ENCODE measurements at places on chromosomes 16 and 17.
A peak's percentile ranks its signal among the peaks of the same experiment; 100 is the strongest.

- DNase-seq: no peak
Observed at GRCh38 chr17:2736956-2737355, 12.5 kb downstream of the CCDC92B start.

- no peak for DNase-seq
Observed at GRCh38 chr16:31451681-31452351, 7.5 kb upstream of the ARMC5 start.

DNA sequence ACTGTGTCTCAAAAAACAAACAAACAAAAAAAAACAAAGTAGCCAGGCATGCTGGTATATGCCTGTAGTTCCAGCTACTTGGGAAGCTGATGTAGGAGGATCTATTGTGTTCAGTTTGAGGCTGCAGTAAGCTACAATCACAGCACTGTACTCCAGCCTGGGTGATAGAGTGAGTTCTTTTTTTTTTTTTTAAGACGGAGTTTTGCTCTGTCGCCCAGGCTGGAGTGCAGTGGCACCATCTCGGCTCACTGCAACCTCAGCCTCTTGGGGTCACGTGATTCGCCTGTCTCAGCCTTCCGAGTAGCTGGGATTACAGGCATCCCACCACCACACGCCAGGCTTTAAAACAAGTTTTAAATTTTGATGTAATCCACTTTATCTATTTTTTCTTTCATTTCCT, 80.2 kb upstream of the STAC2 start:
- no peak for DNase-seq

DNA sequence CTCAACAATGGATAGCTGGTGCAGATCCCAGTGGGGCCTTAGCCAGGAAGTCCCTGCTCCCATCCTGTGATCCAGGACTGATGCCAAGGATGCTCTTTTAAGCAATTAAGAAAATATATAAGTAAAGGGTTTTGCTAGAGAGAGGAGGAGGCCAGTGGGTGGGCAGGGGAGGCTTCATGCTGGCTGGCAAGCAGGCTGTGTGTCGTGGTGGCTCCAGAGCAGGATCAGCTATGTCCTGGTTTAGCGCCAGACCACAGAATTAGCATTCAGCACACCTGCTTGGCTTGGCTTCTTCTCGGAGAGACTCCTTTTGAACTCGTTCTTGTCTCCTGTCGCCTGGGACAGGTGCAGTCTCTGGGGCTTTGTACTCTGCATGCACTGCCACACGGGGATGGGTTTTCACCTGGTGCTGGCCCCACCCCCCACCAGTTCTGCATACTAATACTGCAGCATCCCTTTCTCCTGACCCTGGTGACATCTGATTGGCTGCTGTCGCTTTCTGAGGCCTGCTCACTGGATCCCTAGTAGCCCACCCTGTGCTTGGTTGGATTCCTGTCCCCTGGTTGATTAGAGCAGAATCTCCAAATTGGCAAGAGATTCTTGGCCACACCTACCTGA, 66.1 kb downstream of the PLD6 start:
- no peak for DNase-seq

DNA sequence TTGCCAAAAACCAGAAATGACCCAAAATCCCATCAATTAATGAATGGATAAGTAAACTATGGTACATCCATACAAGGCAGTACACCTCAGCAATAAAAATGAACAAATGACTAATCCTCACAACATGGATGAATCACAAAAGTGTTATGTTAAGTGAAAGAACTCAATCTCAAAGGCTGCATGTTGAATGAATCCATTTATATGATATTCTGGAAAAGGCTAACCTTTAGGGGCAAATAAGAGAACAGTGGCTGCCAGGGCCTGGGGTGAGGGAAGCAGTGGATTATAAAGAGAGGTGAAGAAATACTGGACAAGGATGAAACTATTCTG, 46.1 kb upstream of the MSI2 start:
- DNase-seq: no peak

- no peak for DNase-seq
Observed at GRCh38 chr17:14693382-14693781, 392.5 kb downstream of the HS3ST3B1 start.

- no peak for DNase-seq
Observed at GRCh38 chr16:83802135-83802534, 5.6 kb upstream of the HSBP1 start.

GRCh38 chr16:89827383-89828198, 684 bp upstream of the SPIRE2 start:
- no peak for DNase-seq

- no peak for DNase-seq
Observed at GRCh38 chr16:17836868-17837602, 366.3 kb upstream of the XYLT1 start.

DNA sequence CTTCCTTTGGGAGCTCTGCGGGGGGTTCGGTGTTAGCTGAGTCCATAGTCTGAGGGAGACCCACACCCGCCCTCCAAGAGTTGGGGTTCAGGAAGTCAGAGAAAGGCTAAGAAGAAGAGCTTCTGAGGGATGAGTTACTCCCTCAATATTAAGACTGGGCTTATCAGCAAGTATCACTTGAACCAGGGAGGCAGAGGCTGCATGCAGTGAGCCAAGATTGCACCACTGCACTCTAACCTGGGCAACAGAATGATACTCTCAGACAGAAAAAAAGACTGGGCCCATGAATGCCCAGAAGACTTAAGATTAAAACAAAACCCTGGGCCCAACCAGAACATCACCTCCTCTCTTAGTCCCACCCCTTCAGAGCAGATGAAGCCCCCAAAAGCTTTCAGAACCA, 6.0 kb downstream of the NKIRAS2 start:
- no peak for DNase-seq

DNA sequence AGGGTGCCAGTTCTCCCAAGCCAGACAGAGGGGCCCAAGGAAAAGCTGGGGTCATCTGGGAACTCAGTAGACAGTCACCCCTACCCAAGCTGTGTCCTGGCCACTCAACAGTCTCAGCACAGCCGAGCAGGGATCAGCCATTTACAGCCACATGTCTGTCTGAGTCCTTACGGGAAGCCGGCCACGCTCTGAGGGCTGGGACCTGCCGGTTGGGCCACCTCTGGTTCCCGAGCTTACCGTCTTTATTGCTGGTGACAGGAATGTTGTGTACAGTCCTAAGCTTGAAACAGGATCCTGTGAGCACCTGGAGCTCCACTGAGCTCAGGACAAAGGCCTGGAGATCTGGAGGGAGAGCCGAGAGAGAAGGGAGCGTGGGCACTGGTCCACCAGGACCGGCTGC, 59.8 kb downstream of the TIMM22 start:
- DNase-seq: no peak

DNA sequence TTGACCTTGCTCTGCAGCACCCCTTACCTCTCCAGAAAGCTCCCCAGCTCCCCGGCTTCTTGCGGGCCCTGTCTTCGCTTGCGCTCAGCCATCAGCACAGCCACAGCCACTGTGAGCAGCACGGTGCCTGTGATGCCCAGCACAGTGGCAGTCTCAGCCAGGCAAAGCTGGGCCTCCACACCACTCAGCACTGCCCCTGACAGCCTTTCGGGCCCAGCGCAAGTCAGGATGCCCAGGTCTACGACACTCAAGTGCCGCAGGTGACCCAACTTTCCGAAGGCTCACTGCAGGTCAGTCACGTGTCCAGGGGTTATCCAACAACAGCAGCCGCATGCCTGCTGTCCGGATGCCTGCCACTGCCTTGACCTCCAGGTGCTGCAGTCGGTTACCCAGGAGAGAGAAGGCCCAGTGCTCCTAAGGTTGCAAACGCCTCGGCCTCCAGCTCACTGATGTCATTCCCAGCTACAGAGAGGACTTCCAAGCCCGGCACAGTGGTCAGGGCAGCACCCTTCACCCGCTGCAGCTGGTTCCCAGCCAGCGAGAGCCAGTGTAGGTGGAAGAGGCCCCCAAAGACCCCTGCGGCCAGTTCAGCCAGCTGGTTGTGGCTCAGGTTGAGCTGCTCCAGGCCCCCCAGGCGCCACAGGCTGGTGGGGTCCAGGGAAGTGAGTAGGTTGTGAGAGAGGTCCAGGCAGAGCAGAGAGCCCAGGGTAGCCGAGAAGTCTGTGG, 8.9 kb upstream of the TMEM101 start:
- DNase-seq: no peak

DNA sequence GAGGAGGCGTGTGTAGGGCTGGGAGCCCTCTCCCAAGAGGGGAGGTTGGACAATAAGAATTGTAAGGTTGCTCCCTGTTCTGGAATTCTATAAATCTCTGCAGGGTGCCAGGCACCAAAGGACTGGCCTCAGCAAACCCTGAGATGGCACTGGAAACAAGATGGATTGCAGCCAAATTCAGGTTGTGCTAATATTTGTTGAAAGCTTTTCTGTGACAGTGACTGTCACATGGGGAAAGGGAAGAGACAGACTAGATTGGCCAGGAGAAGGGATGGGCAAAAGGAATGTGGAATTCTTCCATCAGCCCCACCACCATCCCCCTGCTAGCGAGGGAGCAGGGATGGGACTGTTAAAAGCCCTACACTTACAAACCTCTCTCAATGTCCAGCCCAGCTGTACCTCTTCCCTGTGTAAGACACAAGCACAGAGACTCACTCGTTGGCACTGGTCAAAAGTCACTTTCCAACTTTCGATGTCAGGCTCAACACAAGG, 62.4 kb downstream of the SOX9 start:
- DNase-seq: no peak

DNA sequence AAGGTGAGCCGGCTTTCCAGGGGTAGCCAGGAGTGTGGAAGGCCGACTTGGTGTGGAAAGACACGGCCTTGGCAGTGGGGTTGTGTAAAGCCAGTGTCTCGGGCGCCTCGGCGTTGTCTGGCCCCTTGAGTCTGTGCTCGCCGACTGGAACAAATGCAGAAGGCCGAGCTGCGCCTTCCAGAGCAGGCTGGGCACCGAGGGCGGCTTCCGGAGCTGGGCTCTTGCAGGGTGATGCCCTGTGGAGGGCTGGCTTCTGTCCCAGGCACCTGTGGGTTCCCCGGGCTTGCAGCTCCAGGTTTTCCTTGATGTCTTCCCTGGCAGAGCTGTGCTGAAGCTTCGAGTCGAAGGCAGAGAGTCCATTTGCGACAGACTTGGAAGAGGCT, 8.0 kb downstream of the ZNF750 start:
- DNase-seq: no peak

GRCh38 chr17:82247182-82247823, 18.5 kb downstream of the SLC16A3 start:
- DNase-seq: no peak

- DNase-seq: peak; percentile 39
Observed at GRCh38 chr17:27756467-27757371, 43.6 kb downstream of the NOS2 start.

- DNase-seq: no peak
Observed at GRCh38 chr16:19102187-19102872, 11.4 kb upstream of the ITPRIPL2 start.

- no peak for DNase-seq
Observed at GRCh38 chr17:64173646-64174045, 43.7 kb upstream of the ERN1 start.

- no peak for DNase-seq
Observed at GRCh38 chr17:45108595-45109521, 23.5 kb downstream of the PLCD3 start.

GRCh38 chr16:66205287-66206231, 160.9 kb upstream of the CDH5 start:
- no peak for DNase-seq

GRCh38 chr17:66839616-66840015, 4.7 kb downstream of the CACNG5 start:
- no peak for DNase-seq

DNA sequence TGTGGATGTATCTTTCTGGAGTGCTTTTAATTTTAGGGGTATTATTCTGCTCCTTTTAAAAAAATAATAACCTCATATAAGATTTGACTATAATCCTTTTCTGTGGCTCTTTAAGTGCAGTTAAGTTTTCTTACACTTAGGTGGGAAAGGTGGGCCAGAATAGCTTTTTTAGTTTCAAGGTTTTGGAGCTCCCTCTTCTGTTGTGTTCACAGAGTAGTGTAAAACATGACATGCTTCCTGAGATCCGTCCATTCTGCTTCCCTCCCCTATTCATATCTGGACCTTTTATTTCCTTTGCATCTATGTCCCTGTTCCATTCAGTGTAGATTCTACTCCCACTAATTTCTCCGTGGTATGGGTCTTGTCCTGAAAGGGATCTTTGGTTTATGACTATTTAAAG, 12.8 kb downstream of the LRRC36 start:
- no peak for DNase-seq

GRCh38 chr16:69469807-69470561, 45.6 kb downstream of the CYB5B start:
- peak; percentile 22 for DNase-seq

DNA sequence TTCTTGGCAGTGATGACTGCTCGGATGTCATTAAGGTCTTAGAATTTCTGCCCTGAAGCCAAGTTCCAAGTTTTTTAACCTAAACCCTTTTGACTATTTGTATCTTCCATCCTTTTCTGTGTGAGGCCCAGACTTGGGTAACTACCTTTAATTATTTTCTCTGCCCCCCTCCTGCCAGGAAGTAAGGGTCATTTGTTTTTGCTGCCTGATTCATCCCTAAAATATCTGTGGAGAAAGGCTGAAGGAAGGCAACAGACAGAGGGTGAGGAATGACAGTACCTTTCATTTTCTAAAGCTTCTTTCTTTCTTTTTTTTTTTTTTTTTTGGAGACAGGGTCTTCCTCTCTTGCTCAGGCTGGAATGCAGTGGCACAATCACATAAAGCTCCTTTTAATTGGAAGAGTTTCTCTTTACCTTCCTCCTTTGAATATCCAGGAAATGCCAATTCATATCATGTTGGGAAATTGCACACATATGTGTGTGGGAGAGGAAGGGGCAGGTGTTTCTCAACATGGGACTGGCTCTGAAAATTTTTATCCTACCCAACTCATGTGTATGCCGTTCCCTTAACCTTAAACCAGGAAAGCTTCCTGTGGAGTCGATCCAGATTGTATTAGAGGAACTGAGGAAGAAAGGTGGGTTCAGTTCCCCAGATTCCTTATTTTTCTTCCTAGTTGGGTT, 957 bp downstream of the VPS25 start:
- no peak for DNase-seq

- DNase-seq: no peak
Observed at GRCh38 chr16:58589326-58589905, 40.2 kb downstream of the CNOT1 start.

DNA sequence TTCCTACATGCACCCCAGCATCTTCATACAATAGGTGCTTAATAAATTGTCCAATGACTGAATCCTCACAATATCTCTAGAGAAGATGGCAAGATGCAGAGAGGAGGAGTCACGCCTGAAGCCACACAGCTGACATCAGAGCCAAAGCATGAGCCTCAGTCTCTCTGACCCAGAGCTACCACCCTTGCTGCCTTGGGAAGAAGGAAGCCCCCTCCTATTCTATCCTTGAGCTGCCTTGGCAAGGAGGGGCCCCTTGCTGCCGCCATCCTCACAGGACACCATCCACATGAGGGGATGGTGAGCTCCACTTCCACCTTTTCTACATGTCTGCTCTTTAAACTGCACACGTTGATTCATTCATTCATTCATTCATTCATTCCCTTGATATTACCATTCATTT, 37.0 kb upstream of the C16orf78 start:
- DNase-seq: no peak

- no peak for DNase-seq
Observed at GRCh38 chr17:3505008-3505407, 29.2 kb downstream of the ASPA start.

Measured in activated T-cell treated with anti-CD3 and anti-CD28 coated beads for 48 hours (primary cell).